ENCODE measurements at places on chromosomes 6 and 20. TPM values are rescaled to one million over a fixed set of nuclear protein-coding genes. Genes with fewer than 3 reads are reported as not detected.
A peak's percentile ranks its signal among the peaks of the same experiment; 100 is the strongest.

- DNase-seq, result no peak
Observed at GRCh38 chr6:79313254-79313653, 78.8 kb upstream of the HMGN3 start.

- no peak for DNase-seq
Observed at GRCh38 chr6:106199998-106200397, 113.9 kb downstream of the PRDM1 start.

DNA sequence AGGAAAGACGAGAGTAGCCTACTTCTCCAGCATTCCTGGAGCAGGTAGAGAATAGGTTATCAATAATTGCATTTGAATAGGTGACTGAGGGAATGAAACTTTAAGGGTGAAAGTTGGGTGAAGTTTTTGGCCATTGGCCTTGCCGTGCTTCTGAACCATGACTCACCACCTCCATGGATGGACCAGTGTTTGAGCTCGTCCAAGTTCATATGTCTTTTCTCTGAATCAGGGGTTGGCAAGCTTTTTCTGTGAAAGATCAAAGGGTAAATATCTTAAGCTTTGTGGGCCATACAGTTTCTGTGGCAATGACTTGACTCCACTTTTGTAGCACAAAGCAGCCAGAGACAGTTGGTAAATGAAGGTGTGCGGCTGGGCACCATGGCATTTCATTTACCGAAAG, 31.8 kb downstream of the SNRNP48 start:
- DNase-seq, result no peak

GRCh38 chr6:20208687-20209378, 3.4 kb downstream of the MBOAT1 start:
- no peak for DNase-seq

DNA sequence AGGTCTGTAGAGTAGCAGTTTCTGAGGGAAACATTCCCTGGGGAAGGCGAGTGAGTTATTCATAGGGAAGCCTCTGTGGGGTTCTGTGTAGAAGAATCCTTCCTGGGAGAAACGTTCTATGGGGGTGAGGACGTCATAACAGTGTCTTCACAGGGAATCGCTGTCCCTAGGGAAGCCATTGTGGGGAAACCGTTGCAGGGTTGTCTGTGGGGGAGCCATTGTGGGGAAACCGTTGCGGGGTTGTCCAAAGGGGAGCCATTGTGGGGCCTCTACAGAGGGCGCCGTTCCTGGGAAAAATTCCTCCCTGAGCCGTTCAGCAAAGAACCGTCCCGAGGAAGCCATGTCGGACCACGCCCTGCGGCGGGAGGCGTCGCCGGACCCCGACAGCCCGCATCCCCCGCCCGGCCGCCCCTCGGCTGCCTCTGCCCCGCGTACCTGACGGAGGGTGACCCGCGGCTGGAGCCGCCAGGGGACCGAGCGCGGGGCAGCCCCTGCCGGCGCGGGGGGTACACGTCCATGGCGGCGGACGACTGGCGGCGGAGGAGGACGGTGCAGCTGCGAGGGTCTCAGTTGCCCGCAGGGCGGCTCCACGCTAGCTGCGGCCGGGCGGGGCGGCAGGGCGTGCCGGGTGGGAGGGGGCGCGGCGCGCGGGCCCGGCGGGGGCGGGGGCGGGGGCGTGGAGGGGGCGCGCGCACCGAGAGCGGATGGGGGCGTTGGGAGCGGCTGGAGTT, at the start of gene DNAAF9:
Gene DNAAF9, minus strand, starts transcription at position 630 of the 731 bp plus-strand sequence. Its CDS starts 112 bp downstream, at position 518.
- DNase-seq, result peak; percentile 85

DNA sequence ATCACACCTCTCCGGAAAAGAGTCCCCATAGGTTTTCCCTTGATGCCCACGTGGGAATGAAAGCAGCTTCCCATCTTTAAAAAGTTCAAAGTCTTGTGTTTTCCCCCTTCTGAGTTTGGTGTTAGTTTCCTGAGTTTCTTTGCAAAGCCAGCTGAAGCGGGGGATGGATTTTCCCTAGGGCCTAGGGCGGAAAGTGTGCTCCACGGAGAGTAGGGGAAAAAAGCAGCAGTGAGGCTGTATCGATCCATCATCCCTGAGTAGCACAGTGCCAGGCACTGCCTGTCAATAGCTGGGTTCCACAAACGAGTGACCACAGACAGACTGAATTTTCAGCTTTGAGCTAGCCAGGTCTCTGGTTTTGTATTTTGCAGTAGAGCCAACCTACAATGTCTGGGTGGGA, 1.3 kb downstream of the DAAM2 start:
- DNase-seq, result no peak

- DNase-seq, result no peak
Observed at GRCh38 chr20:40009542-40009941, 679.5 kb downstream of the MAFB start.

DNA sequence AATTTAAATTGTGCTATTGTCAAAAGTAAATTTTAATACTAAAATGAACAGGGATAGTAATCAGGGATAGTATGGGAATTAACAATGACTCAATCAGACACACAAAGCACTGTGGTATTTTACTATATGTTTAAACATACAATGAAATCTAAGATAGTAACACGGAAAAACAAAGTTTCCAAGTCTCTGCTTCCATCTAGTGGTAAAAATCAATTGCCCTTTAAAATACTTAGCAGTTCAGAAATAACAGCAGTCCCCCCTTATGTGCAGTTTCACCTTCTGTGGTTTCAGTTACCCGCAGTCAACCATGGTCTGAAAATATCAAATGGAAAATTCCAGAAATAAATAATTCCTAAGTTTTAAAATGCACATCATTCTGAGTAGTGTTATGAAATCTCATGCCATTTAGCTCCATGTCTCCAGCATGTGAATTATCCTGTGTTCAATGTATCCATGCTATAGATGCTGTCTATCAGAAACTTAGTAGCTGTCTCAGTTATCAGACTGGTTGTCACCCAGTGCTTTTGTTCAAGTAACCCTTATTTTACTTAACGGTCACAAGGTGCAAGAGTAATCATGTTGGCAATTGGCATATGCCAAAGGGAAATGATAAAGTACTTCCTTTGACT, 58.5 kb downstream of the AHI1 start:
- DNase-seq, result peak; percentile 7

DNA sequence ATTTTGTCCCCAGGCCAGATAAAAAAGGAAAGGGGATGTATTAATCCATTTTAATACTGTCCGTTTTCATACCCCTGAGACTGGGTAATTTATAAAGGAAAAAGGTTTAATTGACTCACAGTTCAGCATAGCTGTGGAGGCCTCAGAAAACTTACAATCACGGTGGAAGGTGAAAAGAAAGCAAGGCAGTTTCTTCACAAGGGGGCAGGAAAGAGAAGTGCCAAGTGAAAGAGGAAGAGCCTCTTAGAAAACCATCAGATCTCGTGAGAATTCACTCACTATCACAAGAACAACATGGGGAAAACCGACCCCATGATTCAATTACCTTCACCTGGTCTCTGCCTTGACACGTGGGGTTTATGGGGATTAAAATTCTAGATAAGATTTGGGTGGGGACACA, 152.5 kb downstream of the IBTK start:
- DNase-seq, result no peak

DNA sequence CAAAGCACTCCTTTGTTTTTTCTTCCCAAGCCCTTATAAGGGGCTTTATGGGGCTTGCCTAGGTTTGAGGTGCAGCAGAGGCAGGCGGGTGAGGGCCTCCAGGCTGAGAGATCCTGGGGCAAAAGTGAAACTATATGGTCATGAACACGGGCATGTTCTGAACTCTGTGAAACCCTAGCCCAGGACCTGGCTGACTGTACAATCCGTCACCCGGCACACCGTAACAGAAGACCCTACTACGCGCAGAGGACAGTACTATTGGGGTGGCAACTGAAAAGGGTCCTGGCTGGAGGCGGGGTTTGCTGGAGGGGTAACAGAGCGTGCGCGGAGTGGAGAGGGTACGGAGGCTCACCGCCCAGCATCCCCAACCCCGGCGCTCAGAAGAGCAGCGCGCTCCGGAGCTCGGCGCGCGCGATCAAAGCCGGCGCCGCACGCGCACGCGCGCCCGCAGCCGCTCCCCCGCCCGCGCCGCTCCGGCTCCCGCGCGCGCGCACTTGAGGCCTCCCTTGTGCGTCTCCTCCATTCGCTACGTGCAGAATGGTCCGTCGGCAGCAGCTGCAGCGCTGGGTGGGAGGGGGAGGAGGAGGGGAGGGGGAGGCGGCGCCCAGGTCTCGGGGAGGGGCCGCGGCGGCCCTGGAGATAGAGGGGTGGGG, 54.2 kb downstream of the MRPL14 start:
- peak; percentile 97 for DNase-seq

GRCh38 chr20:5003626-5004025, 2.3 kb upstream of the SLC23A2 start:
- DNase-seq, result no peak

DNA sequence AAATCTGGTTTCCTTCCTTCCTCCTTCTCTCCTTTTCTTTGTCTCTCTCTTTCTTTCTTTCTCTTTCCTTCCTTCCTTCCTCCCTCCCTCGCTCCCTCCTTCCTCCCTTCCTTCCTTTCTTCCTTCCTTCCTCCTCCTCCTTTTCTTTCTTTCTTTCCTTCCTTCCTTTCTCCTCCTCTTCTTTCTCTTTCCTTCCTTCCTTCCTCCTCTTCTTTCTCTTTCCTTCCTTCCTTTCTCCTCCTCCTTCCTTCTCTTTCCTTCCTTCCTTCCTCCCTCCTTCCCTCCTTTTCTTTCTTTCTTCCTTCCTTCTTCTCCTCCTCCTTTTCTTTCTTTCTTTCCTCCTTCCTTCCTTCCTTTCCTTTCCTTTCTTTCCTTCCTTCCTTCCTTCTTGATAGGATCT, 61.2 kb downstream of the VIP start:
- DNase-seq, result no peak

GRCh38 chr6:151140767-151141166, 99.0 kb upstream of the AKAP12 start:
- DNase-seq, result no peak

DNA sequence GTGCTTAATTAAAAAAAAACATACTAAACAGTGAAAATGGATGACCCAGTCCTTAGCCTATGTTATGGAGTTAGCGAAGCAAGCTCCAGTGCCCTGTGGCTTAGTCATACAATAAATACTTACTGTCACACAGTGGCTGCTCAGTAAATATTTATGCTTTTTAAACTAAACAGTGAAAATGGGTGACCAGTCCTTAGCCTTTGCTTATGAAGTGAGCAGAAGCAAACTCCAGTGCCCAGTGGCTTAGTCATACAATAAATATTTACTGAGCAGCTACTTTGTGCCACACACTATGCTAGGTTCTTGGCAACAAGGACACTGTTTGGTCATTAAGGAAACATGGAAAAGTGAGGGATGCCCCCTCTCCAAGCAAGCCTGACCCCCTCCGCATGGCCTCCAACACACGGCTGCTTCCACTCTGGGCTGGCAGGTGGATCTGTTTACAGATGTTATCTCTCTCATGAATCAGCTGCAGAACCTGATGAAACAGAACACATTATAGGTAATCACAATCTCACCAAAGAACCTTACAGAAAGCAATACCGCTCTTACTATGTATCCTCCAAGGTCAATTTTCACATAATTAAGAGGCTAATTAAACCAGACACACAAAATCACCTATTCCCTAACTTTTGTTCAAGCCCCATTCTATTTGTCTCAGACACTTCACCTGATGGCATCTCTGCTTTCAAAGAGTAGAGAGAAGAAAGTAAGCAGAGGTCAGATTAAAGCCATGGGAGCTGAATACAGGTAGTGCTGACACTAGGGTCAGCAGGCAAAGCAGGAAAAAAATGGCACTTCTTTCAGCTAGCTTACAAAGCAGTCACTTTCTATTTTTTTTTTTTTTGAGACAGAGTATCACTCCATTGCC, 27.3 kb downstream of the CDK5RAP1 start:
- no peak for DNase-seq

DNA sequence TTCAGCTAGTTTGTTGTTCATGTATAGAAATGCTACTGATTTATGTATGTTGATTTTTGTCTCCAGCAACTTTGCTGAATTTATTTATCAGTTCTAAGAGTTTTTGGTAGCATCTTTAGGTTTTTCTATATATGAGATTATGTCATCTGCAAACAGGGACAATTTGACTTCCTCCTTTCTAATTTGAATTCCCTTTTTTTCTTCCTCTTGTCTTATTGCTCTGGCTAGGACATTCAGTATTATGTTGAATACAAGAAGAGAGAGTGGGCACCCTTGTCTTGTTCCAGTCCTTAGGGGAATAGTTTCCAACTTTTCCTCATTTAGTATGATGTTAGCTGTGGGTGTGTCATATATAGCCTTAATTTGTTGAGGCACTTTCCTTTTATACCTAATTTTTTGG, 58.2 kb downstream of the CDH26 start:
- no peak for DNase-seq

Gene OR2H1
- polyA plus RNA-seq, result not detected

Gene BHLHE23
- not detected for polyA plus RNA-seq

Gene OPRM1
- polyA plus RNA-seq, result not detected

Gene GMPR
- polyA plus RNA-seq, result 28.9 TPM

Gene PEDS1
- polyA plus RNA-seq, result 45.1 TPM

Gene SYNDIG1
- 19.3 TPM for polyA plus RNA-seq
